ENCODE measurements at places on chromosomes 7 and 10. TPM values are rescaled to one million over a fixed set of nuclear protein-coding genes. Genes with fewer than 3 reads are reported as not detected.

Gene SLC4A2
- 51.6 TPM for total RNA-seq

Gene NAT16
- not detected for total RNA-seq

Gene ENKUR
- total RNA-seq: 0.73 TPM

DNA sequence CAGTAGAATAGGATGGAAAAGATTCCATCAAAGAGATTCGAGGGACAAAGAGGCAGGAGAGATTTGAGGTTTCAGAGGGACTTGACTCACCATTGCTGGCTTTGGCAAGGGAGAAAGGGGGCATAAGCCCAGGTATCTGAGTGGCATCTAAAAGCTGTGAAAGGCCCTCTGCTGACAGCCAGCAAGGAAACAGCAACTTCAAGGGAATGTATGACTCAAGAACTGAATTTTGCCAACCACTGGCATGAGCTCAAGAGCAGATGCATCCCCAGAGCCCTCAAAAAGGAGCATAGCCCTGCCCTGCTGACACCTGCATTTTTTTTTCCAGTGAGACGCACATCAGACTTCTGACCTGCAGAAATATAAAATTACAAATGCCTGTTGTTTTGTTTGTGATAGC lies 19.6 kb upstream of the ADAM12 start:
- H3K27me3 ChIP-seq: no peaks in the 10 kb centered on the region
- no peak overlapping the region for H3K4me3 ChIP-seq
- H3K27ac ChIP-seq: no peak overlapping the region
- DNase-seq: no peak
- no peaks in the 10 kb centered on the region for H3K36me3 ChIP-seq

Measured in uterus (tissue), 4 donors.